ENCODE measurements at places on chromosomes 1 and 21.

DNA sequence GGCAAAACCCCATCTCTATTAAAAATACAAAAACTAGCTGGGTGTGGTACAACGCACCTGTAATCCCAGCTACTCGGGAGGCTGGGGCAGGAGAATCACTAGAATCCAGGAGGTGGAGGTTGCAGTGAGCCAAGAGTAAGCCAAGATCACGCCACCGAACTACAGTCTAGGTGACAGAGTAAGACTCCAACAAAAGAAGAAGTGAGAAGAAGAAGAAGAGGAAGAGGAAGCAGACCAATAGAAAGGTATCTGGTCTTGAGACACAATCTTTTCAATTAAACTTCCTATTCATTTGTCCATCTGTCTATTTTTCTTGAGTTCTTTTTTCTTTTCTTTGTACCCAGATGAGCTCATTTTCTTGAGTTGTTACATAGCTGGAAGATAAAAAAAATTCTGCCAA is 55.7 kb upstream of the ACADM start:
- DNase-seq, result no peak

DNA sequence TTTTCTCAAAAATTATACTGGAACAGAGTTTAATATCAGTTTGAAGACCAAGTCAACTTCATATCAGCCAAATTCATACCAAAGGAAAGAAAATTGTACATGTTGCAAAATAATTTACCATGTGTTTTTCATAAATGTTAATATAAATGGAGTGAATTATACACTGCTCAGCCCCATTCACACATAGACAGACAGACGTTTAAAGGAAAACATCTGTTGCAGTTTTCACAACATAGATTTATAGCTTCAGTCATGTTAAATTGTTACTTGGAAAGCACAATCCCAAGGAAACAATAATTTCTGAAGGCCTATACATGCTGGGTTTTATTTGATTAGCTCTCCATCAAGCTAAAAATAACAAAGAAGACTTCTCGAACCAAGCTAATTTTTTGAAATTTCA is 27.8 kb upstream of the HYI start:
- no peak for DNase-seq

DNA sequence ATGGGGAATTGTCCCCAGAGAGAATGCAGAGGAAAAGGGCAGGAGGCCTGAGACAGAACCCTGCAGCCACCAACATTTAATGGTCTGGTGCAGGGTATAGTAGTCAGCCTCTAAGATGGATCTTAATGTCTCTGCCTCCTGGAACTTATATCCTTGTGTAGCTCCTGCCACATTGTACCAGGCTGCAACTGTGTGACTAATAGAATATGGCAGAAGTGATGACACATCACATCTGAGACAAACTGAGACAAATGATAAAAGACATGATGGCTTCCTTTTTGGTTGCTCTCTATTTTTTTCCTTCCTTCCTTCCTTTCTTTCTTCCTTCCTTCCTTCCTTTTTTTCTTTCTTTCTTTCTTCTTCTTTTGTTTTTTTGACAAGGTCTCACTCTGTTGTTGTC is 37.1 kb upstream of the CYP4B1 start:
- DNase-seq, result no peak

GRCh38 chr1:117250061-117250606 is 39.4 kb upstream of the VTCN1 start:
- DNase-seq, result no peak

GRCh38 chr1:77047978-77048614 is 171.1 kb downstream of the PIGK start:
- no peak for DNase-seq

DNA sequence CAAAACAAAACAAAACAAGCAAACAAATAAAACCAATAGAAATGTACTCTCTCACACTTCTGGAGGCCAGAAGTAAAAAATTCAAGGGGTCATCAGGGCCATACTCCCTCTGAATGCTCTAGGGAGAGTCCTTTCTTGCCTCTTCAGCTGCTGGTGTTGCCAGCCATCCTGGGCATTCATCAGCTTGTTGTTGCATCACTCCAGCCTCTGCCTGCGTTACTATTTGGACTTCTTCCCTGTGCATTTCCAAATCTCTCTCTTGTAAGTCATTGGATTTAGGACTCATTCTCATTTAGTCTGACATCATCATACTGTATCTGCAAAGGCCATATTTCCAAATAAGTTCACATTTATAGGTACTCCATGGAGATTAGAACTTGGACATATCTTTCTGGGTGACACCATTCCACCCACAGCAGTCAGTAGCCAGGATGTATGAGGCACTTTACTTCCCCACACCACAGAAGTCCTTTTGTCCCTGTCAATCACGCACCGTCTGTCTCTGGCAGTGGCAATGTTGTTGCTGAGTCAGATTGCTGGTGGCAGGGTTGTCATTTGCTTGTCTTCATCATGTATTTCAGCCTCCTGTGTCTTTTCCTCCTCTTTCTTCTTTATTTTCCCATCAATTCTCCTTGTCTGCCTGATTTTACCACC is 151.0 kb upstream of the KCNJ6 start:
- no peak for DNase-seq

GRCh38 chr1:58883888-58884482 is 100.1 kb upstream of the JUN start:
- DNase-seq, result no peak

DNA sequence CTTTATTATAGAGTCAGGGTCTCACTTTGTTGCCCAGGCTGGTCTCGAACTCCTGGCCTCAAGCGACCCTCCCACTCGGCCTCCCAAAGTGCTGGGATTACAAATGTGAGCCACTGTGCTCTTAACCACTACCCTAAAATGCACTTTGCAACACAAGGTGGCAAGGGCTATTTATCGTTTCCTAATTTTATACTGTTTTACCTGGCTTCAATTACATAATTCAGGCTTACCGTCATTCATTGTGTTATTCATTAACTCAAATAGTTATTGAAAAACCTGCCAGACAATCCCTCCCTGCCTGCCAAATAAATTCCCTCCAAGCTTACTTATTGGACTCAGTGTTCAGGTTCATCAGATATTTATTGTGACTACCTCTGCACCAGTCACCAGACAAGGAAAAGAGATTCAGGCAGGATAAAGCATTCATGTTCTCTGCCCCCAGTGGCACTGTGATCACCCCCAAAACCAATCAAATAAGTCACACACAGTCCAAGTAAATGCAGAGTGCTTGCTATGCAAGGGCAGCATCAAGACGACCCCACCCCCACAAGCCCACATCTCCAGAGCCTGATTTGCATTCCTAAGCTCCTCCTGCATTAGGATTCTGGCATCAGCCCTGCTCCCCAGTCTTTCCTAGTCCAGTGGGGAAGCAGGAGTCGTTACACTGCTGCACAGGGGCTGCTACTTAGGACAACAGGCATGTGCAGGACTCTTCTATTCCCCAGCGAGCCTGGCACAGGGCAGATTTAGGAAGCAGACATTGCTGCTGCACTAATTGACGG is 8.1 kb downstream of the PAQR7 start:
- no peak for DNase-seq

- no peak for DNase-seq
Measured at GRCh38 chr1:23869051-23869450, 961 bp upstream of the FUCA1 start.

DNA sequence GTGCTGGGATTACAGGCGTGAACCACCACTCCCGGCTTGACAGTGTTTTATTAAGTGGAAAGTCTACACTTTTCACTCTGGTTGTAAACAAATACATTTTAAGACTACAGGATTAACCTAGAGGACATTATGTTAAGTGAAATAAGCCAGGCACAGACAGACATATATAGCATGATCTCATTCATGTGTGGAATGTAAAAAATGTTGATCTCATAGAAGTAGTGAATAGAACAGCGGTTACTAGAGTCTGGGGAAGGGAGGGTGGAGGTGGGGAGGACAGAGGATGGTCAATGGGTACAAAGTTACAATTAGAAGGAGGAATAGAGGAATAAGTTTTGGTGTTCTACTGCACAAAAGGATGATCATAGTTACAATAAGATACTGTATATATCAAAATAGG is 16.9 kb downstream of the CTH start:
- no peak for DNase-seq

DNA sequence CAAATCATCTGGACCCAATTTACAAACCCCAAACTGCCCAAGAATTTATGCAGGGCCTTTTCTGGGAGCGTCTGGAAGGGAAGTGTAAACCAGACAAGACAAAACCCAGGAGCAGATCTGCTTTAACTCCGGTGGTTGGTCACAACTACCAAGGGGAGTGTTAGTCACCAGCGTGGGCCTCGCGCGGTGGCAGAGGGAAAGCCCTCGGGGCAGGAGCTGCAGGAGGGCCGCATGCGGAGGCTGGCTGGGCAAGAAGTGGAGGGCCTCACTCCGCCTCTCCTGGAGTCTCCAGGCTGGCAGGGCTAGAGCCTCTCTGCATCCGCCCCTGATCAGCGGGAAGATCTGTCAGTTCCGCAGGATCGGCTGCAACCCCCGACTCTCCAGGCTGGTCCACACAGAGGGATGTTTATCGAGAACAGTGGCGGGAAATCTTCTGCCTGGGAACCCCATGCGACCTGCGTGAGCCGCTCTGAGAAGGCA is 2.0 kb downstream of the COL24A1 start:
- DNase-seq, result peak; percentile 13

- no peak for DNase-seq
Measured at GRCh38 chr1:7221826-7222694, 436.8 kb downstream of the CAMTA1 start.

- DNase-seq, result no peak
Measured at GRCh38 chr1:108584428-108584856, 24.5 kb downstream of the EEIG2 start.

DNA sequence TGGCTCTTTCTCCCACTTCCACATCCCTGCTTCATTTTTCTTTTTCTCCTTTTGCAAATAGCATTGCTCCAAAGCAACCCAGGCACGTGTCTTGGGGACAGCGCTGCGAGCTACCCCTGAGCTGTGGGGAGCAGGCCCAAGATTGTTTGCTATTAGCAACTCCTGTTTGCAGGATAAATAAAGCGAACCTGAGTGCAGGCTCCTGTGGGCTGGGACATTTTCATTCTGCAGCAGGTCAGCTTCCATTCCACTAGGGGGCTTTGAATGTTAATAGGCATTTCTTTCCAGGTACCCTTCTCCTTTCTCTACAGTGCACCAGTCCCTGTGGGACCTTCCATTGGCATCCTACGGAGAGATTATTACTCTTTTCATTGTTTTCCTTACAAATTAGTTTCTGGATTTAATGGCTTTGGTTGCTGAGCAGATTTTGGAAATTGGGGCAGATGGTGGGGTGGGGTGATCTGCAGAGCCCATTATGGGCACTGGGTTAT is 54.0 kb downstream of the OLFML3 start:
- peak; percentile 21 for DNase-seq

DNA sequence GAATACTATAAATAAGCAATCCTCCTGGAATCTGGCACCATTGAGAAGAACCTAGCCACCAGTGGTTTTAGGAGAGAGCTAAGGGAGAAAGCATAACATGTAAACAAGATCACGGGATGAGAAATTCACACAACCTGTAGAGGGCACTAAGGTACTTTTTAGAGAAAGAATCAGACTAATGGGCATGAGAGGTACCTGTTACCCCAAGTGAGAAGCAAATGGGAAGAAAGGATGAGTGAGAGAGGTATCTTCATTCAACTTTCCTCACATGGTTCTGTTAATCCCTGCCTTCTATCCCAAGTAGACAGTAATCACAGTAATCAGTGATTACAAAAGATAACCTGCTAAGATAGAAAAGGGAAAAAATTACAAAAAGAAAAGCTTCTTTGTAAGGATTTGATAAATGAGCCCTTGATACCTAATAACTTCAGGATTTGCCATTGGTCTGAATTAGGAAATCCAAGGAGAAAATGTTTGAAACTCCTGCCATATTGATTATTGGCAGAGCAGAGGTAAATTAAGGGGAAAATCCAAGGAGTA is 251.1 kb upstream of the ADGRL2 start:
- DNase-seq, result no peak

DNA sequence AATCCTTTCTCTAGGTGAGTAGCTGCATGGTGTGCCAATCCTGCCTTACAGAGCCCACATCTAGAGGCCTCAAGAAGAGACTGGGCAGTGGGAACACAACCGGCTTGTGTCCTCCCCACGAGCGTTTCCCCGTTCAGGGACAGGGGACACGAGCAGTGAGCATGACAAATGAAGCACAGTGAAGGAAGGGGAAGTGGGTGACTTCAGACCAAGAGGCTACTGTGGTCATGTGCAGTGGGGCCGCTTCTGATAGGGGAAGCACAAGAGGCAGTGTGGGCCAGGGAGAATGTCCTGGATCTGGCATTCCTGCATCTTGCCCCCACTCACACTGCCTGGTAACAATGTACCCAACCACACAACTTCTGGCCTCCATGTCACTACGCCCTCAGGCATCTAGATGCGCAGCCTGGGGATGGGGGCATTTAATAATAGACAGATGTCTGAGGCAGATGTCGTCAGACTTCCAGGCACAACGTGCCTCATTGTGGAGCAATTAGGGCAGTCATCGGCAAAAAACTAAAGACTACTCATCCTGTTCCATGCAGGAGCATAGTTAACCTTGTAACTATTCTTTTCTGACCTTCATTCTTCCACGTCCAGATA is 155.6 kb upstream of the NBPF11 start:
- no peak for DNase-seq

DNA sequence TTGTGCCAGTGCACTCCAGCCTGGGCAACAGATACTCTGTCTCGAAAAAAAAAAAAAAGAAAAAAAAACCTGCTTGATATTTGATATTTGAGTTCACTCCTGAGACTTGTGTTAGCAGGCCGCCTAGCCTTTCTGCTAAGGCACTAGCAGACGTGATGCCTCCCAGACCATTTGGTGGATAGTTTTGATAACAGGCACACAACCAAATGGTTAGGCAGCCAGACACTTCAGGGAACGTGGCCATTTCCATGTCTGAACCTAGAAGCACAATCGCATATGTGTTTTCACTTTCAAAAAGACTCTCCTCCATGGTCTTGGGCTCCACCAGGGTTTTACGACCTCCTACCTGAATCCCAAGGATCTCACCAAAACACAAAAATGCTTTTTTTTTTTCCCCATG is 1319.5 kb downstream of the BRINP3 start:
- DNase-seq, result no peak

DNA sequence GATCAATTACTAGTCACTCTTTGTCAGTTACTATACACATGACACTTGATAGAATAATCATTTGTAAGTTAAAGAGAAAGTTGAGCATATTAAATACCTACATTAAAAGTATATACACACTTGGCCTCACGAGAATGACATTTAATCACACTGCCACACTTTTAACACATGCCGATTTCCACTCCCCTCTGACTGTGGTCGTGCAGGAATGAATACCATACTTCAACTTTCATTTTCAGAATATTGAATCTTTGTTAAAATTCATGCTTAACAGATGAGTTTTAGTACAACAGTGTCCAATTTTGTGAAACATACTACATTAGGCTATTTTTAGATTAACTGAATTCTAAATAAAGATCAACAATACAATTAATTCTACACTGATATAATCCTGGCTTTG is 78.2 kb upstream of the SDC3 start:
- DNase-seq, result no peak
